PC-9 (cell line): ENCODE measurements at places on chromosomes 6 and 20. TPM values are rescaled to one million over a fixed set of nuclear protein-coding genes. Genes with fewer than 3 reads are reported as not detected.
A peak's percentile ranks its signal among the peaks of the same experiment; 100 is the strongest.

Gene BEND3
- total RNA-seq = 3.4 and 3.8 TPM in 2 replicates

- DNase-seq = no peak
These were observed 225.7 kb upstream of the TENT5A start for GRCh38 chr6:81978230-81978629.

DNA sequence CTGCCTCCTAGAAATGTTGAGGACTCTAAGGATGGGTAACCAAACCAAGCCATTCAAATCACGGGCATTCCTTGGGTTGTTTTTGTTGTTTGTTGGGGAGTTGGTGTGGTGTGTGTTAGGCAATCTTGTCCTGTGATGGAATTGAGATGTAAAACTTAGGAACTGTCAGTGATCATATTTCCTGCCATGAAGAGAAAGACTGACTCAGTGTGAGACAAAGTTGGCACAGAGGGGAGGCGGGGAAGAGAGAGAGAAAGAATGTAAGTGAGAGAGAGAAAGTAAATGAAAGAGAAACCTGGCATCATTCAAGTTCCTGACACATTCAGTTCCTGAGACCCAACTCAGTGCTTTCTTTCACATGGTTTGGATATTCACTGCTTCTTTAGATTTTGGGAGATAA lies 21.6 kb upstream of the FBXO30 start:
- no peak for DNase-seq

DNA sequence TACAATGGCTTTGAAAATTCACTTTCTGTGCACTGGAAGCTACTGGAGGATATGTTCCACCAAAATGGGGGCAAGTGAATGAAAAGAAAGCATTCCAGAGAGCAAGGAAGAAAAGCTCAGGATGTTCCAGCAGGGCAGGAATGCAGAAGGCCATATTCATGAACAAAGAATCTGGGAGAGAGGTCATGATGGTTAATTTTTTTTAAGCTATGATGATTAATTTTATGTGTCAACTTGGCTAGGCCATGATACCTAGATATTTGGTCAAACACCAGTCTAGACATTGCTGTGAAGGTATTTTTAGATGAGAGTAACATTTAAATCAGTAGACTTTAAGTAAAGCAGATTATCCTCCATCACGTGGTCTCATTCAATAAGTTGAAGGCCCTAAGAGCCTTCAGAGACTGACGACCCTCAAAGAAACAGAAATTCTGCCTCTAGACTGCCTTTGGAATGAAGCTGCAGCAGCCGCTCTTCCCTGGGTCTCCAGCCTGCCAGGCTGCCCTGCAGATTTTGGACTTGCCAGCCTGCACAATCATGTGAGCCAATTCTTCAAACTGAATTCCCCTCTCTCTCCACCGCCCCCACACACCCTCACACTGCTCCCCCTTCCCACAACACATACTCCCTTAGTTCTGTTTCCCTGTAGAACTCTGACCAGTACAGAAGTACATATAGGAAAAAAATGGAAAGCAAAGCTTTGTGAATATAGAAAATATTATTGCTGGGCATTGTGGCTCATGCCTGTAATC lies 20.1 kb upstream of the GCM1 start:
- DNase-seq = peak; percentile 92

GRCh38 chr6:135329851-135330803 lies 149.0 kb downstream of the MYB start:
- no peak for DNase-seq

Gene ALDH5A1
- total RNA-seq = 19.1 and 21.2 TPM in 2 replicates

- peak; percentile 81 for DNase-seq
These were observed 38.7 kb downstream of the TTI1 start for GRCh38 chr20:37994512-37994911.

Gene GNL1
- 114 and 123 TPM in 2 replicates for total RNA-seq

GRCh38 chr6:116352515-116353471 lies 18.0 kb upstream of the DSE start:
- DNase-seq = no peak

GRCh38 chr6:106659859-106660258 lies 30.5 kb downstream of the QRSL1 start:
- no peak for DNase-seq

- DNase-seq = no peak
These were observed 71.7 kb downstream of the FOXO3 start for GRCh38 chr6:108632441-108632840.

GRCh38 chr6:167093922-167094432 lies 28.9 kb upstream of the CCR6 start:
- DNase-seq = no peak

DNA sequence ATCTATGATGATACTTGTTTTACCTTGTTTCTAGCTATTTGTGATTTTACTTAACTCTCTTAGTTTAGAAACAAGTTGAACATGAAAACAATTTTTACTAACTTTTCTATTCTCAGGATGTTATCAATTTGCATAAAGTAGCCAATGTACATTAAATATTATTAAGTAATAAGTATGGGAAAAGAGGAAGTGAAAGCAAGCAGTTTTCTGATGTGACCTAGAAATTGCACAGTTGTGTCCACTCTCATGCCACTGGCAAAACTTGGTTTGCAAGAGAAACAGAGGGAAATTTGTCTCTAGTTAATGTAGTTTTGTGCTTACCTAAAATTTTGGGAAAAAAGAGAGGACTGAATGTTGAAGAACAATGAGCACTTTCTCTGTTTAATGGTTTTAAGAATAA lies 19.2 kb upstream of the TSPYL1 start:
- DNase-seq = no peak

- DNase-seq = no peak
These were observed 174.9 kb downstream of the ISM1 start for GRCh38 chr20:13396022-13396421.

DNA sequence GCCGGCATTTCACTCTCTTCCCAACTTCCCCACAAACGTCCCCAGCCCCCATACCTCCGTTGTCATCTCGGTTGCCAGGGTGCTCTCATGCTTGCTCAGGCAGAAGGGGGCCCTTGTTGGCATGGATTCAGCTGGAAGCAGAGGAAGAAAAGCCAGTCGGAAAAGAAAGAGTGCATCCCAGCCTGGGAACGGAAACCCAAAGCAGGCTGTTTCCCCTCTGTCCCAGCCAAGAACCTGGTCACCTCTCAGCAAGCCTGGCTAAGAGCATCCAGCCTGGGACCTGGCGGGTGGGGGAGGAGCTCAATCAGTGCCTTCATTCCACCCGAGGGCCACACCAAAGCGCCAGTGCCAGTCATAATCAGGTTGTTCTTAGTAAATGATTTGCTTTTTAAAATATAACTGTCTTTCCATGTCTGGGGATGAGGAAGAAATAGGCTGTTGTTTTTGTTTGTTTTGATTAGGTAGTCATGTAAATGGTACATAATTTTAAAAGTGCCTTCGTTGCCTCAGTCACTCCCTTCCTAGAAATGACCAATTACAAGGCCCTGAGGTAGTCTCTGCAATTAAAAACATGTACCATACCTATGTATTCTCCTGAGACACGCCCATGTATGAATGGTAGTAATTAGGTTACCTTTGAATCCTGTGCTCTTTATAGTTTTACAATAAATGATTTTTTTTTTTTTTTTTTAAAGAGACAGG lies 21.1 kb downstream of the CHMP4B start:
- DNase-seq = no peak

DNA sequence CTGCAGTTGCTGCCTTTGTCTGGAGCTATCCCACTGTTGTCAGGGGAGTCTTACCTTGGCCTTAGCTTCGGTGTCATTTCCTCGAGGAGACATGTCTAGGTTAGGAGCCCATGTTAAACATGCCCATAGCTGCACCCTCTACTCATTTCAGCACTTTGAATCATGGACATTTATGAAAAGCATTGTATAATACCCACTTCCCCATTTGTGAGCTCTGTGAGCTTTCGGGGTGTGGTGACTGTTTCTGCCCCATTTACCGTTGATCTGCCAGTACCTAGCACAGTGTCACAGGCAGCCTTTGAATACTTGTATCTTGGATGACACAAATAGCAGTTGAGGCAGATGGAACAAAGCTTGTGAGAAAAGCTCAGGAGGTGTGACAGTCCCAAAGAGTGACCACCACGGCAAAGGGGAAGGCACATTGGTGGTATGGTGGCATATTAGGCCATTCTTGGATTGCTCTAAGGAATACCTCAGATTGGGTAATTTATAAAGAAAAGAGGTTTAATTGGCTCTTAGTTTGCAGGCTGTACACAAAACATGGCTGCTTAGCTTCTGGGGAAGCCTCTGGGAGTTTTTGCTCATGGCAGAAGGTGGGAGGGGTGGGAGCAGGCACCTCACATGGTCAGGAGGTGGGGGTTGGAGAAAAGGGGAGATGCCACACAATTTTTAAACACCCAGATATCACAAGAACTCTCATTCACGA lies 42.0 kb downstream of the JARID2 start:
- DNase-seq = no peak

DNA sequence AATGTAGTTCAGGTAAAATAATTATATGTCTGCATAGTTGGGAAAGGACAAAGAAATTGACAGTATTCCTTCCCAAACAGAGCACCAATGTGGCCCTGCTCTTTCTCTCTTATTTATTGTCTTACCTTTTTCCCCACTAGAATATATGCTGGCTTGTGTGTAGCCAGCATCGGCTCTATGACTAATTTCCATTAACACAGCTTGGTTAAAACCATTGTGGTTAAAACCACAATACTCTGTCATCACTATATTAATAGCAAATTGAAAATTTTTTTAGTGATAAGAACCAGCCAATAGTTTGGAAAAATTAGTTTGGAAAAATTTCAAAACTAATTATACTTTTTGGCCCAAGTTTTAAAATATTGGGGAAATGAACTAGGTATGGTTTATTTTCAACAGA lies 535.1 kb downstream of the UTRN start:
- DNase-seq = no peak

GRCh38 chr6:169035385-169036240 lies 218.0 kb downstream of the THBS2 start:
- no peak for DNase-seq

- no peak for DNase-seq
These were observed 890.6 kb downstream of the KIF16B start for GRCh38 chr20:15682690-15683089.

DNA sequence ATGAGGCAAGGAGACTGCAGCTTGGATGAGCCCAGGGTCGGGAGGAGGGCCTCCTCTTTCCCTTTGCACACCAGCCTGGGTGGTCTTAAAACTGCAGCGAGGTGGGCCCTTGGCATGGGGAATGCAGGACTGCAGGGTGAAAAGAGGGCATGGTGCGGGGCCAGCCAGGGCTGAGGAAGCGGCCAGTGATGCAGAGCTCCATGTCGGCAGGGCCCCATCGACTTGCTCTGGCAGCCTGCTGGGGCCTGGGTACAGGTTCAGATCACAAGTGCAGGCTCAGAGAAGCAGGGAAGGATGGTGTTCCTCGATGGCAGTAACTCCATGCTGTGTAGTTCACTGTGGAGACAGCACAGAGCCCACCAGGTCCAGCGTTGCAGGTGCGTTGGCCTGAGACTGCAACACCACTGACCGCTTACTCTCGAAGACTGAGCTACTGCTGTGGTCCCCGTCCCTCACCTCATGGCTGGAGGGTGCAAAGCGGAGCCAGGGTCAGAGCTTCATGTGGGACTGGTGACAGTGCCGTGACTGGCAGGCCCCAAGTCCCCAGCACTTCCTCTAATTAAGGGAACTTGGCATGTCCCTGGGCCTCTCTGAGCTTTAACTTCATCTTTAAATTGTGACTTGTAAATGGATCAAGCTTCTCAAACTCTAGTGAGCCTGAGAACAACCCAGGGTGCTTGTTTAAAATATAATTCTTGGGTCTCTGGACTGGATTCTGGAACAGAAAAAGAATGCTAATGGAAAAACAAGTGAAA lies 223.2 kb downstream of the SYNDIG1 start:
- DNase-seq = no peak

DNA sequence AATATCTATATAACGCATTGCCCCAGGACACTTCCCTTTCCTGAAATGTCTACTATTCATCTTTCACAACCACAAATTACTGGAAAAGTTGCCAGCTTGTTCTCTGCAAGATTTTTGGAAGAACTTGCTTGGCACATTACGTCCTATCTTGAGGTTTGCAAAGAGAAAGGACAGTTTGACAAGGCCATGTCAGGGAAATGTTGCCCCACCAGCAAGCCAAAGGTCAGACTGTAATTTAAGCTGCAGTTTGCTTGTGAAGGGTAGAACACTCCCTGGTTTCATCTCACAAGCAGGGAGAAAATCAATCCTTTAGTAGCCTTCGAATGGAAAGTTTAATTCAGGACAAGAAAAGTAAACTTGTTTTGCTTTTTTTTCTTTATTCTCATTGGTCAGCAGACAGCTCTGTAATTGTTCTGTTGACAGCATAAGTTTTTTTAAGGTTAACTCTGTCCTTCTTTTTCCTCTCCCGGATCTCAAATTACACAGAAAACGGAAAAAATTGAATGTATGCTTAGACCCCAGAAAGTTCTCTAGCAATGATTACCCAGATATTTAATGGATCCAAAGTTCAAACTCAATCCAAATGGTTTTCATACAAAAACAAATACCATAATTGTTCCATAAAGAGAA lies 541.8 kb upstream of the NRSN1 start:
- no peak for DNase-seq

DNA sequence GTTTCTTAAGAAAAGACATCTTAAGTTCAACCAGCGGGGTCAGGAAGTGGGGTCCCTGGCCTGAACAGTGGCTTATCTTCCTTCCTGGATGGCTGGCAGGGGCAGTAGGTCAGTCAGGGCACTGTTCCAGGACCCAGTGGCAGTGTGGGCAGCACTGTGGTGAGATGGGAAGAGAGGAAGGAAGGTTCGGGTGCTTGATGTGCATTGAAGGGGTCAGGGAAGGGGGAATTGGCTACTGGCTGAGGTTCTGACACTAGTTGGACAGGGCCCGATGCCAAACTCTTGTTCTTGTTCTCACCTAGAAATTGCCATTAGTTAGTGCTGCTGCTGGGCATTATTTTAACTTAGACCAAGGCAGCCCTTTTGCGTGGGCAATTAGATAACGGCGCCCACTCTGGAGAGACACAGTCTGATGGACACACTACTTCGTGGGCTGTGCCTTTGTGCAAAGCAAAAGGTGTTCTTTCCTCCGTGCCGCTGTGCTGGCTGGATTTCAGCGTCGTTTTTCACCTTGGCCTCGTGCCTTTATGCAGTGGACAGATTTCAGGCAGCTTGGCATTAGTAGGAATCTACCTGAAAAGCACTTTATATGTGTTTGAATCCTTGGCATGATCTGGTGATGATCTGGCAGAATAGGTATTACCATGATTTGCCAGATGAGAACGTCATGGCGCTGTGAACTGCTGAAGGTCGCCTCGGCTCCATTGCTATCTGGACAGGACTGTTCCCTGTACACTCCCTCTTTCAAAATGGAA lies 30.3 kb downstream of the UTRN start:
- no peak for DNase-seq

DNA sequence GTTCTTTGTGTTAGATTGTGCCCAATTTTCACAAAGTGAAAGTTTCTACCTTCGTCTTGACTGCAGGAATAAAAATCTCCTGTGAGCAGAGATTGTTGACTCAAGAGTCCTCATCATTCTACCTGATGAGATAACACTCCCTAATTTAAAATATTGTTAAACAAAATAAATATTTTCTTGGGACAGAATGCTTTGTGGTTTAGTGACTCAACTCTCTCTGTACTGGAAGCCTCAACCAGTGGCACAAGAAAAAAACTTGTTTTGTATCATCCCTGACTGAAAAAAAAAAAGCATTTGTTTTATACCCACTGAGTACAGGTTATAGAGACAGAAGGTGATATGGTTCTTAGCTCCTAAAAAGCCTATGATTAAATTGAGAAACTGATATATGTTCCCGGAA lies 78.9 kb downstream of the CRYBG1 start:
- peak; percentile 89 for DNase-seq
